ENCODE measurements at places on chromosomes 1 and 21.

DNA sequence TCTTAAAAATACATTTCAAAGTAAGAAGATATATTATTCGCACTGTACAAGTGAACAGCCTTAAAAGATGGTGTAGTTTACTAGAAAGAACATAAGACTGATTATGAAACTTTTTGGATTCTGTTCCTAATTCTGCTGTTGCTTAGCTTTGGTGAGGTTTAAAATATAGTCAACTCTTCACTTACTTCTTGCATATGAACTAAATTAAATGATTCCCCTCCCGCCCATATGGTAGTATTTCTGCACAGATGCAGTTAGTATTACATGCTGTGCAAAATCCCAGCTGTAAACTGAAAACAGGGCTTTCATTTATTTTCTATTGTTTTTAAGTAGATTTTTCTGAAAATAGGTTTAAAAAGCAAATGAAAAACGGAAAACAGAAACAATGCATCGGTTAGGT, 345.4 kb upstream of the NCAM2 start:
- no peak for DNase-seq

DNA sequence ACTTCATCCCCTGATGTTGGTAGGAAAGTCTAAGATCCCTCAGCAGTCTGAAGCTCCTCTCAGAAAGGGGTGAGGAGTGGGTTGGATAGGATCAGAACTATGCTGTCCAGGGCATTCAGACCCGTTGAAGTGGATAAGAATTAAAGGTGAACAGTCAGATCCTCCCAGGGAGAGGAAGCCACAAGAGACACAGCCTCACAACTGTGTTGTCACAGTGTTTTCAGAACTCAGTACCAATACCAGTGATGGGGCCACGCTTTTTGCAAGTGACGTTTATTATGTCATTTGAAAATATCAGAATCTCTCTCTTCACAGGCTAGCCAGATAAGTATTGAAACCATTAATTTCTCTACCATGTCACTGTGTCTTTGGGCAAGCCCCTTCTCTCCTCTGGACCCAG, 15.4 kb upstream of the EPS15 start:
- no peak for DNase-seq

DNA sequence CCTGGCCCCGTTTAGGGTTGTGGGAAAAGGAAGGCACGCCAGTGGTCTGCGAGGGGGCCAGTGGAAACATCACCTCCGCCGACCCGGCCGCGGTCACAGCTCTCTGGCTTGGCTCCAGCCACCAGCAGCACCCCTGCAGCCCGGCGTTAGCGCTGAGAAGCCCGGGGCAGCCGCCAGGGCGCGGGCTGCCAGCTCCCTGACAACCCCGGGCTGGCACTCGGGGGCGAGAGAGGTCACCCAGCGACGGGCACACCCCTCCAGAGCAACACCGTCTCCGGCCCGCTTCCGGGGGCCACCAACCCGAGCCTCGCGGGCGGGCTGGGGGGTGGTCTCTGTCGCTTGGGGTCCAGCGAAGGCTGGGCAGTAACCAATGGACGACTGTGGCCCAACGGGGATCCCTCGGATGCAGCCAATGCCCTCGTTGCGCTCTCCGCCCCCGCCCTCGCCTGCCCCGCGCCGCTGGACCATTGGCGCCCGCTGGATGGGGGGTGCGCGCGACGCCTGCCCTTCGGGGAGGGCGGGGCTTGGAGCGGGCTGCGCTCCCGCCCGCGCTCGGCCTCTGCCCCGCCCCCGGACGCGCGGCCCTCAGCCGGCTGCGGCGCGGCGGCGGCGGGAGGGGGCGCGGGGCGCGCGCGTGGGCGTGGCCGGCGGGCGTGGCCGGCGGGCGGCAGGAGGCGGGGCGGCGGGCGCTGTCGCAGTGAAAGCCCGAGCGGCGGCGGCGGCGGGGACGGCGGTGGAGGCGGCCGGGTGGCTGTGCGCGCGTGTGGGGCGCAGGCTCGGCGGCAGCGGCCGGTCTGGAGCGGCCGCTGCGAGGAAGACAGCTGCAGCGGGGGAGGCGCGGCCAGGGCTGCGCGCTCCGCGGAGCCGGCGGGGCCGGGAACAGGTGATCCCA, at the start of gene MAN1C1:
MAN1C1 (plus strand) TSS at position 697 of the 892 bp plus-strand sequence. CDS start 1,007 bp downstream, outside the sequence.
- DNase-seq: peak; percentile 94

- DNase-seq: peak; percentile 90
Observed at GRCh38 chr1:213989002-213989855, 1.5 kb downstream of the PROX1 start.

DNA sequence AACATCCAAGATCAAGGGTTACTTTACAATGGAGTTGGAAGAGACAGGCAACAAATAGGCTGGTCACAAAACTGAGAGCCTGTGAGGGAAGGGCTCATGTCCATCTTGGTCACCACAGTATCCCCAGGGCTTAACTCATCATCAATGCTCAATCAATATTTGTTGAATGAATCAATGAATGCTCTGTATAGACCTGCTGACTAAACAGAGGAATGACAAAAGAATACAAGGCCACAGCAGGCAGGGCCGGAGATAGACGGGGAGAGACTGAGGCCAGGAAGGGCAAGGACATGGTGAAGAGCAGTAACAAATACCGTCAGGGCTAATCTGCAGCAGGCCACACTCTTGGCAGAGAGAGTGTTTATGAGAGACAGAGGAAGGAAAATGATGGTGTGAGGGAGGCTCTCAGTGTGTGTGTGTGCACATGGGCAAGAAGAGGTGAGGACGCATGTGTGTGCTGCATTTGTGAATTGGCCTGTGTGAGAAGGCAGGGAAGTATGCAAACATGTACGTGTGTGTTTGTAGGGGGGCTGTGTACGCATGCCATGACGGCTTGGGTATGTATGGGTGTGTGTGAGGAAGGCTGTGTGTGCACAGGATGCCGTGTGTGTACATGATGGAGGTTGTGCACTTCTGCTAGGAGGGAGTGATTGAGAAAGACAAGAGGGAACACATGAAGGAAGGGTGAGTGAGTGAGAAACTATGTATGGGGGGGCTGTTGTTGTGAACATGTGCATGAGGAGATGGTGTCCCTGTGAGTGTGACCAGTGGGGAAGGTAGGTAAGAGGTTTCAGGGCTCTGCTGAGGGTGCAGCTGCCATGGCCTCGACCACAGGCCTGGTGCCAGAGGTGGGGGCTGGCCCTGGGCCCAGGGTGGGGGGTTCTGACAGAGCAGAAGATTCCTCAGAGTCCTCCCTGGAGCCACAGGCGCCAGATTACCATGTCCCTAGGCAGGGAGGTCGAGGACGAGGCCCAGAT, 15.4 kb downstream of the AHDC1 start:
- DNase-seq: no peak

DNA sequence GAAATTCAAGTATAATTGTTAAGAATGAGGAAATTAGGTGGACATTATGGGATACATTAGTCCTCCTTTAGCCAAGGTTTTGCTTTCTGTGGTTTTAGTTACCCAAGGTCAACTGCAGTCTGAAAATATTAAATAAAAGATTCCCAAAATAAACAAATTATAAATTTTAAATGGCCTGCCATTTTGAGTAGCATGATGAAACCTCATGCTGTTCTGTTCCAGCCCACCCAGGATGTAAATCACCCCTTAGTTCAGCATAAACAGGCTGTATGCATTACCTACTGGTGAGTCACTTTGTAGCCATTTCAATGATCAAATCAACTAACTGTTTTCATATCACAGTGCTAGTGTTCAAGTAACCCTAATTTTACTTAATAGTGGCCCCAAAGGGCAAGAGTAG, 132.5 kb upstream of the LYPLAL1 start:
- no peak for DNase-seq

DNA sequence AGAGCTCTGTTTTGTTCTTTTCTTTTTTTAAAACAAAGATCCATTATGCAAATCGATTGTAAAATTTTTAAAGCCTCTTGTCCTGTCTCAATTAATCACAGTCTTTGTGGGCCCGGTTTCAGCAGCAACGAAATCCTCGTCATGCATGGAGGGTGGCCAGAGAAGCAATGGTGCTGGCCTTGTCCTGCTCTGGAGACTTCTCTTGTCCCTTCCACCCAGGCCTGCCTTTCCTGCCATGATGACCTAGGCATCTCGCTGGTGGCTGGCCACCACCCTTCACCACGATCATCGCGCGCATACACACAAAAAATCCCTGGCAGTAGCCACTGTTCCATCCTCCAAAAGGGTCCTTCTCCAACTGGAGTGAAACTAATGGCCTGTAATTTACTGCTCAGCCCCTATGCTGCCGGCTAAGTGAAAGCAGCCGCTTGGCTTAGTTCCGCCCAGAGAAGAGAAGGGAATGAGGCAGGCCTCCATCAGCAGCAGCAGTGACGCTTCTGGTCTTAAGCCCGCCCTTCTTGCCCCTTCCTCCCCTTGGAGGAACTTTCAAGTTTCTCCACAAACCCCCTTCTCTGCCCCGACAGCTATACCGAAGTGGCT, 309.5 kb downstream of the NPHP4 start:
- DNase-seq: no peak

DNA sequence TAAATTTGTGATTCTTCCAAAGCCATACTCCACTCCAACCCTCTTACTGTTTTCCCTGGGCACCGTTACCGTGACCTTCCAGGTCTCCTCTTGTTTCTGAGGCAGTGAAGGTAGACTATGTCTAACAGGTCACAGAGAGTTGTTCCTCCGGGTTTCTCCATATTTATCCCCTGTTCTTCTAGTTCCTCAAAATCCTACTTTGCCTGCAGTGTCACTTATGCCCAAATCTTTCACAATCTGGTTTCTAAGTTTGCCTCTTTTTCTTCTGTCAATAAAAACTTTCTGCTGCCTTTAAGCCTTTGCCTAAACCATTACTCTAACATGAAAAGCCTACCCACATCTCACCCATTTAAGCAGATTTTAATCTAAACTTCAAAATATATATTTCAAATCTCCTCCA, 87.7 kb downstream of the C4BPA start:
- DNase-seq: no peak

DNA sequence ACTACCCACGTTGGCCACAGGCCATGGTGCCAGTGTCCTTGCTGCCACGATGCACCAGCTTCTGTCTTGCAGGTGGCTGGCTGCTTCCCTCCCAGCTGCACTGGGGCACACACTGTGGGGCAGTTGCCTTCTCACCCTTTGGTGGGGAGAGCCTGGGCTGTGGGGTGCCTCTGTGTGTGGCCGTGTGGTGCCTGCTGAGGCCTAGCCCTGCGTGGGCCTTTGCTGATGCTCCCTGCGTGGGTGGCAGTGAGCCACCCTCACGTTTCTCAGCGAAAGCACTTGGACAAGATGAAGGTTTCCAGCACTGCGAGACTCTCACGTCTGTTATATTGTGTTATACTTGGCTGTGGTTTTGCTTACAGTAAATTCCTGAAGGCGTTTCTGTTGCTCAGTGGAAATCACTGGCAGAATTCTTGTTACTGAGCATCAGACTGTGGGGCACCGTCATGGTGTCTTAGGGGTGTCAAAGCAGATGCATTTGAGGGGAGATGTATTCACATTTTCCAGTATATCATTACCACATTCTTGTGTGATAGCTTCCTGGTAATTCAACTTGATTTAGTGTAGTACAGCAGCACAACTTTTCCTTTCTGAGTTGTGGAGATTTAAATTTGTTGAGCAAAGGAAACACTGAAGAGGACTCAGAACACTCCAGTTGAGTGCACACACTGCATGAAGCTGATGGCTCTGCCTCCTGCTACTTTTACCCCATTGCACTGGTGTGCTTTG, 124.7 kb downstream of the PCBP3 start:
- DNase-seq: peak; percentile 41

- no peak for DNase-seq
Observed at GRCh38 chr1:204344665-204345355, 14.9 kb downstream of the PLEKHA6 start.

DNA sequence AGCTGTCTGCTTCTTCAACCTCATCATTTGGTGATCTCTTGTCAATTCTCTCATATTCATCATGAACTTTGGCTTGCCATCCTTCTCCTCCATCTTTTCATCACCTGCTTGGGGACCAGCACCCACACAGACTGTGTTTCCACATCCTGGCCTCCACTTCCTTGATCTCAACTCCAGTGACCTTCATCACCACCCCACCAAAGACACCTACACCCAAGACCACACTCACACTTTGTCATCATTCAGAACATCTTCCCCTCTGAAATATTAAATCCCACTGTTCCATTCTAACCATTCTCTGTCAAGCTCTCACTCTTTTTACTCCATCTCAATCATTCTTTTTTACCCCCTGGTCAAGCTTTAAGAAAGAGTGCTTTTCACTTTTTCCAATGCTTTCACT, 115.5 kb upstream of the VAV3 start:
- no peak for DNase-seq

DNA sequence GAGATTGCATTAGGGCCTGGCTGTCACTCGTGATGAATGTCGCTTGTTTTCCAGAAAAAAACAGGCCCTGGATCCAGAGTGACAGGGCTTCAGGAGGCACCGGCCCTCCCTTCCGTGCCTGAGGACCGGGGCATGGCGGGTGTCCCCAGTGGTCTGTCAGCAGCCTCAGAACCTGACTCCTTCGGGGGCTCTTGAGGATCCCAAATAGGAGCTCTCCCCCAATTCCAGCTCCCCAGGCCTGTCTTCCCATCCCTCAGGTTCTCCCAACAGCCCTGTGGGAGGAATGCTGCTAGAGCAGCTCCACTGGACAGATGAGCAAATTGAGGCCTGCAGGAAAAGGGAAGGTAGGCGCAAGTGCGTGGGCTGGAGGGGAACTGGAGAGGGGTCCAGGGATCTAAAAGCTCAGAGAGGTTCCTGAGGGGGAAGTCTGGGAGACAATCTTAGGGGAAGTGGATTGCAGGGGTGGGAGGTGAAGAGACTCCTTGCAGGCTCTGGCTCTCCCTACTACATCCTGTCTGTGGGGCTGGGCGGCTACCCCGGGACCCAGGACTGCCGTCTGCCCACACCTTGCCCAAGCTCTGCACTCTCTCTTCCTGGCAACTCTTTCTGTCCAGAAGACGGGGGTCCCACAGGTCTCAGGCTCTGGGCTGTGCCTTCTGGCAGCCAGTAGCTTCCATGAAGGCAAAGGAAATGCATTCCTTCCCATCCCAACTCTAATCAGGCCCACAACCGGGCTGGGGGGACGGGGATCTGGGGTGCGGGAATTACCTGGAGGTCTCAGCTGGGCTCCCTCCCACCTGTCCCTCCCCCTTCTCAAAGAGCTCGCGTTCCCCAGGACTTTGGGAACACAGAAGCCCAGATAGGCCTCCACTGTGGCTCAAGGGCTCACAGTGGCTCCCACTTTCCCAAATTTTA, 105.7 kb upstream of the CASZ1 start:
- no peak for DNase-seq

GRCh38 chr1:200795156-200795555, 56.5 kb downstream of the CAMSAP2 start:
- no peak for DNase-seq

DNA sequence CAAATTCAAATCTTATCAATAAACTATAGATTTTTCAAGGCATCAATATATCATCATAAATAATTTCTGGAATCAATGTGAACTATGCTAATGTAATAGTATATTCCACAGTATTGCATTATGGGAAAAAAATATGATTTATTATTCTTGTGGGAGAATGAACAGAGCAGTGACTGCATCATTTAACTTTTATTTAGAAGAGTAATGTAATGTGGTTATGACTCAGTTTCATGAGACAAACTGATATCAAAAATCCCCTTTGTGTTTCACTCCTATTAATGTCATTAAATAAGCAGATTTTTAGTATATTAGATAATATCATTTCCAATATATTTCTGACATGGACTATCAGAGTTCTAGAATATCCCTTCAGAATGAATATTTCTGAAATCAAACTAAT, 187.6 kb downstream of the LRRC40 start:
- no peak for DNase-seq
